ENCODE measurements at places on chromosomes 13 and 19.

- peak; percentile 64 for DNase-seq
These were observed 10.1 kb downstream of the OR1I1 start for GRCh38 chr19:15091918-15092753.

DNA sequence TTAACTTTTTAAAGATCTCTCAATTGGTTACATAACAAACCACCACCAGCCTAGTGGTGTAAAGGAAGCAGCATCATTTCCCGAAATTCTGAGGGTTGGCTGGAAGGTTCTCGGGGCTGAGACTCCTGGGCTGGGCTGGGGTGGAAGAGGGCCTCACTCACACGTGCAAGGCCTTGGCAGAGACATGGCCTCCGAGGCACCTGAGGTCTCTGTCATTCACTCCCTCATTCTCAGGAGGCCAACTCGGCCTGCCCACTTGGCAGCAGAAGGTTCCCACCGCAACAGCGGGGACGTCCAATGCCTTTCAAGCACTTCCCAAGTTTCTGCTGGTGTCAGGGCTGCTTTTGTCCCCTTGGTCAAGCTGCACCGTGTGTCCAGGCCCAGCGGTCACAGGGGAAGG is 18.6 kb upstream of the RASA3 start:
- DNase-seq, result no peak

DNA sequence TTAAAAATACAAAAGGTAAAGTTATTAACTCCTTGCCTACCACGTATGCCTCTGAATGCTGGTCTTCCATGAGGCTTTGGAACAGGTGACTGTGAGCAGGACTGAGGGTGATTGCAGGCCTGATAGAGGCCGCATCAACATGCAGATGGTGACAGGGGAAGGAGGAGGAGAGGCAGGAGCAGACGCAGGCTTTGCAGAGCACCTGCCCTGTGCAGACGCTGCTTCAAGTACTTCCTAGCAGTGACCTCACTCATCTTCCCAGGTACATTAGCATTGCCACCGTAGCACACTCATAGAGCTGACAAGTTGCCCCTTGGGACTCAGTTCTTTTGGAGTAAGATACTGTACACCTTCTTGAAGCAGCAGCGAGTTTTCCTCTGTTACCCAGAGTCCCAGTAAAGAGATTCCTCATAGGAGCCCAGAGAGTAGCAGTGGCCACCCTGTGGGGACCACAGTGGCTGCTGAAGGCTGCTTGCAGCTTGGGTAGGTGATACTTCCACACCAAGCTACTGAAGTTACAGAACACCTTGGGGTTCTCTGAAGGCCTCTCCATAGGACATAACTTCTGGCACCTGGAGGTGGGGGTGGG is 56.0 kb downstream of the ZNF536 start:
- no peak for DNase-seq

- DNase-seq, result no peak
These were observed 15.7 kb downstream of the PBX4 start for GRCh38 chr19:19602713-19603324.

- peak; percentile 79 for DNase-seq
These were observed 79.3 kb downstream of the KDM4B start for GRCh38 chr19:5048091-5048726.

DNA sequence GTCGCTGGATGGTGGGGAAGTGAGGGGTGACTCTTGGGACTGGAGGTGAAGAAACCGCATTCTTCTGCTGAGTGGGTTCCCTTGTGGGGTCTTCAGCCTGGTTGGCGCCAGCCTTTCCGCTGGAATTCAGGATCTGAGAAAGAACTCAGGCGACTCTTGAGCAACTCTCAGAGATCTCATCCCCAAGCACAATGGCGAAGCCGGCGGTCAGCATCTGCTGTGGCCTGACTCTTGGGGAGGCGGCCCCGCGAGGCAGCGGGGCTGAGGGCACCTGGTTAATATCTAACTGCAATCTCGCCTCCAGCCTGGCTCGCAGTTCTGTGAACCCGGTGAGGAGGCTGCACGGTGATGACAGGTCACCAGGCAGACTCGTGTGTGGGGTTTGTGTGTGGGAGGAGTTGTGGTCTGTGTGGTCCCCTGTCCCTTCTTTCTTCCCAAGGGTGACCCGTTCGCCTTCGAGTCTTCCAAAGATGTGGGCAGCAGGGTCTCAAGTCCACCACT is 883 bp downstream of the ZNF441 start:
- DNase-seq, result peak; percentile 43

DNA sequence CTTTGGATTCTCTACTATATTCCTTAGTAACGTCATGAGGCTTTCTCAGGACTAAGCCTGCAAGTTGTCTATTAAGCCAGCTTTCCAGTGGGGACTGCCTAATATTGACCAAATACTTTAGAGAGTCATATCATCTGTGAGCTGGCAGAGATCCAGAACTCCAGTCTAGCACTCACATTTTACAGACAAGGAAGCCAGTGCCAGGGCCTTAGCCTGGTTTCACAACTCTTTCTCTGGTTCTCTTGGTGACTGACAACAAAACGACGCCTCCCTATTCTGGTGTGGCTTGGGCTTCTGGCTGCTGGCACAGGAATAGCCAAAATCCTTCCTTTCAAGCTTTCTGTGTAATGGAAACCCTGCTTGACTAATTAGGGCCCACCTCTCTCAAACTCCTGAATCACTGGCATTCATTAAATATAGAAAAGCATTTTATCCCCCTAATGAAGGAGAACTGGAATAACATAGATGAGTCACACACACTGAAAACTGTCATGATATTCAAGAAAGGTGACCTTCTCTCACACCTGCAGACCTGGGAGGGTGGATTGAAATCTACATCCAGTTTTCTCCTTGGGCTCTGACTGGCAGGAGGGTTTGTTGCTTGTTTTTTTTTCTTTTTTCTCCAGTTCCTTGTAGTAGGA is 75.2 kb upstream of the UBL3 start:
- peak; percentile 97 for DNase-seq

DNA sequence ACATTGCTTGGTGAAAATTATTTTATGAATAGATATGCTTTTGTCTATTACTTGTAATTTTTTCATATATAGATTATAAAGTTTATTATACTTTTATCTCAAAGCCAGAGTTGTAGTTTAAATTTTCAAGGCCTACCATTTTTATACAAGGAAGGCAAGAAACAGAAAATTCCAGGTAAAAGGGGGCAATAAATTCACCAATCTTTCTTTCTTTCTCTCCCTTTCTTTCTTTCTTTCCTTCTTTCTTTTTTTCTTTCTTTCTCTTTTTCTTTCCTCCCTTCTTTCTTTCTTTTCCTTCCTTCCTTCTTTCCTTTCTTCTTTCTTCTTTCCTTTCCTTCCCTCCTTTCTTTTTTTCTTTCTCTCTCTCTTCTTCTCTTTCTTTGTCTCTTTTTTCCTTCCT is 529.4 kb downstream of the PCDH17 start:
- no peak for DNase-seq

Measured in AG10803 (cell line).